ENCODE measurements at places on chromosomes 2 and 18. TPM values are rescaled to one million over a fixed set of nuclear protein-coding genes. Genes with fewer than 3 reads are reported as not detected.
A peak's percentile ranks its signal among the peaks of the same experiment; 100 is the strongest.

GRCh38 chr2:239226677-239227581 is 173.9 kb downstream of the HDAC4 start:
- no peak overlapping the region for H3K4me3 ChIP-seq
- H3K36me3 ChIP-seq: no peaks in the 10 kb centered on the region
- DNase-seq: no peak
- no peak overlapping the region for H3K27ac ChIP-seq

GRCh38 chr2:109271920-109272319 is 142.9 kb downstream of the SH3RF3 start:
- peaks cover 17% of the 10 kb centered on the region for H3K4me1 ChIP-seq
- DNase-seq: no peak
- no peak overlapping the region for H3K4me3 ChIP-seq
- H3K27ac ChIP-seq: no peak overlapping the region
- no peaks in the 10 kb centered on the region for H3K36me3 ChIP-seq
- H3K27me3 ChIP-seq: no peaks in the 10 kb centered on the region

- H3K27me3 ChIP-seq: no peaks in the 10 kb centered on the region
- H3K4me1 ChIP-seq: peaks cover 48% of the 10 kb centered on the region
- peak overlapping the region; percentile 75 for H3K27ac ChIP-seq
- DNase-seq: no peak
- no peaks in the 10 kb centered on the region for H3K36me3 ChIP-seq
- no peak overlapping the region for H3K4me3 ChIP-seq
These were observed 42.8 kb upstream of the GALR1 start for GRCh38 chr18:77206676-77207374.

DNA sequence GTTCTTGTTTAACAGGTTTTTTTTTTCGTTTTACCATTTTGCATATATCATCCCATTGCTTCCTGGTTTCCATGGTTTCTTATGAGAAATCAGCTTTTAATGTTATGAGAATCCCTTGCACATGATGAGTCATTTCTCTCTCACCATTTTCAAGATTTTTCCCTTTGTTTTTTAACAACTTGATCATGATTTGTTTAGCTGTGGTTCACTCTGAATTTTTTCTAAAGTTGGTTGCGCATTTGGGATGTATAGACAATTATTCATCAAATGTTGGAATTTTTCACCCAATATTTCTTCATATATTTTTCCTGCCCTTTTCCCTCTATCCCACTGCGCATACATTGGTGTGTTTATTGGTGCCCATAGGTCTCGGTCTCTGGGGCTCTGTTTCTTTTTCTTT is 42.4 kb upstream of the BIN1 start:
- H3K4me3 ChIP-seq: no peak overlapping the region
- no peaks in the 10 kb centered on the region for H3K27me3 ChIP-seq
- no peaks in the 10 kb centered on the region for H3K4me1 ChIP-seq
- no peaks in the 10 kb centered on the region for H3K36me3 ChIP-seq

DNA sequence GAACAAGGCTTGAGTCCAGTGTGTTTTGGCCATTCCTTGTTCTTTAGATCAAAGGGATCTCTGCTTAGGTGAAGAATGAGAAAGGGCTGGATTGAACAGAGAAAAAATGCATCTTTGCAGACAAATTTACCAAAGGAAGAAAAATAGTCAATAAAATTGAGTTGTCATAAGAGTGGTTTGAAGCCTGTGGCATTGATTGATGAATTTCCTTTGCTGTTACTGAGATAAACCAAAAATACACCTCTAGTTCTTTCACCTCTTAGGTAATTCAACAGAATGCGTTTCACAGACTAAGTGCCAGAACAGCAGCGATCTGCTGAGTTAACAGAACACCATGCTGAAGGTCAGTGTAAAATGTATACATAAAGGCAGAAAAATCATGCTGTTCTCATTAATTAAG is 96.8 kb downstream of the SPHKAP start:
- H3K4me3 ChIP-seq: no peak overlapping the region
- H3K27me3 ChIP-seq: no peaks in the 10 kb centered on the region
- no peaks in the 10 kb centered on the region for H3K36me3 ChIP-seq
- no peak overlapping the region for H3K27ac ChIP-seq
- DNase-seq: no peak

- no peaks in the 10 kb centered on the region for H3K36me3 ChIP-seq
- DNase-seq: peak; percentile 23
- no peak overlapping the region for H3K4me3 ChIP-seq
- no peaks in the 10 kb centered on the region for H3K4me1 ChIP-seq
These were observed 7.4 kb upstream of the DUSP19 start for GRCh38 chr2:183070942-183071844.

- DNase-seq: no peak
- no peaks in the 10 kb centered on the region for H3K27me3 ChIP-seq
- no peaks in the 10 kb centered on the region for H3K4me1 ChIP-seq
- no peak overlapping the region for H3K27ac ChIP-seq
- H3K36me3 ChIP-seq: no peaks in the 10 kb centered on the region
These were observed 128.4 kb downstream of the INO80D start for GRCh38 chr2:205957452-205958154.

- no peaks in the 10 kb centered on the region for H3K36me3 ChIP-seq
- H3K27ac ChIP-seq: no peak overlapping the region
- H3K4me1 ChIP-seq: no peaks in the 10 kb centered on the region
- H3K4me3 ChIP-seq: no peak overlapping the region
These were observed 32.4 kb upstream of the YWHAQ start for GRCh38 chr2:9663008-9663879.

GRCh38 chr2:143607231-143608062 is 478.2 kb downstream of the ARHGAP15 start:
- no peak overlapping the region for H3K4me3 ChIP-seq
- H3K27ac ChIP-seq: no peak overlapping the region
- no peaks in the 10 kb centered on the region for H3K4me1 ChIP-seq
- no peaks in the 10 kb centered on the region for H3K27me3 ChIP-seq
- no peaks in the 10 kb centered on the region for H3K36me3 ChIP-seq

DNA sequence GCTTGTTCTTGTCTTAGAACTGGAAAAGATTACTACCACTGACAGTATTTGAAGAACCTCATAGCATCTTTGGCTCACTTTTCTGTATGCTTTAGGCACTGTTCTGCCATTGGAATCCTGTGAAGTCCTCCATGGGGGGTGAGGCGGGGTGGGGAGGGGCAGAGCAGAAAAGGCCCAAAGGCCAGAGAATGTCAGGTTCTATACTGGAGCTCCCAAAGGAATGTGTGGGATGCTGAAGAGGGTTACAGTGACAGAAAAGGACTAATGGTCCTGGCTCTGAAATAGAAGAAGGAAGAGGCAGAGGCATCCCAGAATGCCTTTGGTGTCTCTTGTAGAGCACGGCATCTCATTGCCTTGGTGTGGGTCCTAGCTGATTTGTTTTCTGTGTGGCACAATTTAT is 141.9 kb downstream of the HAUS1 start:
- peaks cover 9% of the 10 kb centered on the region for H3K4me1 ChIP-seq
- no peak overlapping the region for H3K27ac ChIP-seq
- H3K4me3 ChIP-seq: no peak overlapping the region
- no peaks in the 10 kb centered on the region for H3K36me3 ChIP-seq
- DNase-seq: no peak

GRCh38 chr2:172736424-172737174 is 954 bp downstream of the RAPGEF4 start:
- H3K27ac ChIP-seq: no peak overlapping the region
- H3K27me3 ChIP-seq: no peaks in the 10 kb centered on the region
- H3K4me3 ChIP-seq: peak overlapping the region; percentile 52
- DNase-seq: peak; percentile 4

GRCh38 chr2:196257086-196257485 is 85.7 kb upstream of the STK17B start:
- H3K4me1 ChIP-seq: no peaks in the 10 kb centered on the region
- H3K36me3 ChIP-seq: no peaks in the 10 kb centered on the region
- H3K4me3 ChIP-seq: no peak overlapping the region

DNA sequence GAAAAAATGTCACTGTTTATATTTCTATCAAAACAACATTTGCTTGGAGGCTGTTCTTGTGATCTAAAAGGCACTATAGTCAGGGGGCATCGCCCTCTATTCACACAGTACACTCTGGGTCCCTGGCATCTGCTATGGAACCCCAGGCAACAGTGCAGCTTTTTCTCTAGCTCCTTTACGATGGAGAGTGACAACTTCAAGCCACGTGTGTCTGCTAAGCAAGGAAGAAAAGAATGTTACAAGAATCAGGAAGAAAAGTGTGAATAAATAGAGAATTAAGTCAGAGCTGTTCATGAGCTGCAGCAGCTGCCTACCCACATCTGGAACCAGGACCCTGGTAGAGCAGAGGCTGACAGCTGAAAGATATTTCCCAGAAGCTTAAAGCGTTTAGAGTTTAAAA is 11.2 kb downstream of the RND3 start:
- H3K27me3 ChIP-seq: no peaks in the 10 kb centered on the region
- H3K4me1 ChIP-seq: peaks cover 34% of the 10 kb centered on the region
- H3K36me3 ChIP-seq: no peaks in the 10 kb centered on the region
- no peak overlapping the region for H3K4me3 ChIP-seq
- H3K27ac ChIP-seq: peak overlapping the region; percentile 24

- DNase-seq: no peak
- H3K4me3 ChIP-seq: no peak overlapping the region
- no peak overlapping the region for H3K27ac ChIP-seq
- H3K27me3 ChIP-seq: no peaks in the 10 kb centered on the region
These were observed 63.6 kb downstream of the CELF4 start for GRCh38 chr18:37502036-37502435.

DNA sequence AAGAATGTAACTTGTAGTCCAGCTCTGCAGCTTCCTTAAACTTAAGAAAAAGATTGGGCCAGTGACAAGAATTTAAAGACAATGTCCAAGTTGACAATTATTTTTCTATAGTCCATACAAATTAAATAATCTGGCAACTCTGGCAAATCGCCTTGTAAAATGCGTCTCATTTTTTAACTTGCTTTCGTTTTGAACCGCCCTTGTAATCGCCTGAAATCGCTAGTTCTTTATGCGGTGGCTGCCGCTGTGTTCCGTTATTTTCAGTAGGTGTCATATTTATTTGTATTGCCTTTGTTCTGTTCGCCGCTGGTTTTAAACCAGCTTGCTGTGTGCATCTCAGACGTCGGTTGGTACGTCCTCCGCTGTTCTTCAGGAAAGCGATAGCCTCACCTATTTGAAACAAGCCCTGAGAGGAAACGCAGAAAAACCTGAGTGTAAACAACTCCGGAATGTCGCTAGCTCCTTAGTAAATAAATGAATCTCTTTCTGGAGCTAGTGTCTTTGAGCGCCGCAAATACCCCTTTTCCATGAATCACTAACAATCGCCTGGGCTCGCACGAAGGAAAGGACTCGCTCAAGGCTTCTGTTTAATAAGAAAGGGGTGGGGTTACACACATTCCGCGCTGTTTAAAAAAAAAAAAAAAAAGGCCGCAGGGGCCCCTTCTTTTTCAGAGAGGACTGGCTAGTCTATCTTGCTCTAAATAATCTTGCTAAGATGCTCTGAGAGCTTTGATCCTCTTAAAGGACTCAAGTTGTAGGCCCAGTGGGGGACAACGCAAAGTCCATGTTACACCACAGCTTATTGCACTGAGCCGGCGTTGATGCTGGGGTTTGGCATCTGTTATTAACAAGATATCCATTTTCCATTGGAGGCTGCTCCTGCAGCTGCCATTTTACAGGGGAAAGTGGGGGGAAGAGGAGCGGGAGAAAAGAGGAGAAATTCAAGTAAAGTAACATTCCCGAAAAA is 3.0 kb downstream of the HOXD8 start:
- peaks cover 5% of the 10 kb centered on the region for H3K4me1 ChIP-seq
- H3K27me3 ChIP-seq: peaks cover 74% of the 10 kb centered on the region
- H3K4me3 ChIP-seq: no peak overlapping the region
- DNase-seq: no peak
- no peaks in the 10 kb centered on the region for H3K36me3 ChIP-seq
- peak overlapping the region; percentile 6 for H3K27ac ChIP-seq

GRCh38 chr2:203871371-203871983 is 3.9 kb downstream of the CTLA4 start:
- no peaks in the 10 kb centered on the region for H3K4me1 ChIP-seq
- H3K27ac ChIP-seq: no peak overlapping the region
- DNase-seq: no peak
- no peaks in the 10 kb centered on the region for H3K27me3 ChIP-seq
- H3K36me3 ChIP-seq: no peaks in the 10 kb centered on the region
- no peak overlapping the region for H3K4me3 ChIP-seq

DNA sequence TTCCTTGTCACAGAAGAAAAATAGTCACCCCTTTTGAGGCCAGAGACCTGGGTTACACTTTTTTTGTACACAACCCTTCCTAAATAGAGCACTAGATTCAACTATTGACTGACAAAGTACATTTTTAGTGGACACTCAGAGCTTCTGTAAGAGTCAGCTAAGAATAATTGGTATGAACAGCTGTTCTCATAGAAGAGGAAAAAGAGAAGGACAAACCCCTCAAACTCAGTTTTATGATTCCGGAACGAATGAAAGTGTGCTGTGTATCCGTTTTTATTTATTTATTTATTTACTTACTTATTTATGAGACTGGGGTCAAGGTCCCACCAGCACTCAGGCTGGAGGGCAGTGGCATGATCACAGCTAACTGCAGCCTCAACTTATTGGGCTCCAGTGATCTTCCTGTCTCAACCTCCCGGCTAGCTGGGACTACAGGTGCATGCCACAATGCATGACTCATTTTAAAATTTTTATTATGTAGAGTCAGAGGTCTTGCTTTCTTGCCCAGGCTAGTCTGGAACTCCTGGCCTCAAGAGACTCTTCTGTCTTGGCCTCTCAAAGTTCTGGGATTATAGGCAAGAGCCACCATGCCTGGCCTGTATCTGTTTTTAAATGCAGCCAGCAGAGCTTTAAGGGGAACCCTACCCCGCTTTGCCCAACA is 36.0 kb upstream of the FZD5 start:
- DNase-seq: no peak
- peaks cover 13% of the 10 kb centered on the region for H3K4me1 ChIP-seq
- no peaks in the 10 kb centered on the region for H3K27me3 ChIP-seq
- no peak overlapping the region for H3K4me3 ChIP-seq
- H3K27ac ChIP-seq: no peak overlapping the region

DNA sequence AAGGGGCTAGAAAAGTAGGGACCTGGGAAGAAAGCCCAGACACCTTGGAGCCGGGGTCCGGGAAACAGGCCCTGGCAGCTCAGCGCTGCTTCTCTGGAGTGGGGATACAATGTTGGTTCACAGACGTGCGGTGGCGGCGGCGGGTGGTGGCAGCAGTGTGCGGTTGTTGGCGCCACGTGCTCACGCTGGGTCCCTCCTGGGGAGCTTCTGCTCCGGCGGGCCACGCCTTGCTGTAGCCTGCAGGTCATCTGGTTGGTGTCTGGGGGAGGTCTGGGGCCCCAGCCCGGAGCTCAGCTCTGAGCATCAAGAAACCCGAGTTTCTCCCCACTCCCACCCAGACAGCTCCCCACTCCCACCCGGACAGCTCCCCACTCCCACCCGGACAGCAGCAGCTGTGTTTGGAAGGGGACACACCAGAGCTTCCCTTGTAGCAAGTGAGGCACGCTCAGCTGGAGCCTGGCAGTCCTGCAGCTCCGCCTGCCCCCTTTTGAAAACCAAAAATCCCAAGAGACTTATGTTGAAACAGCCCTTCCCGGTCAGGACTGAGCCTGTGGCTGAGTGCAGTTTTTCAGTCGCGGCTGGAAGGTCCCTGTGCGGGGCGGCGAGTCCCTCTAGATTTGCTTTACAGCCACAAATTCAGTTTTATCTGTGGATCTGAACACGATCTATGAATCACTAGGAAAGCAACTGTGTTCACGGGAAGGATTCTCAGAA is 46.9 kb downstream of the NFATC1 start:
- no peaks in the 10 kb centered on the region for H3K36me3 ChIP-seq
- DNase-seq: no peak
- H3K4me3 ChIP-seq: no peak overlapping the region
- no peaks in the 10 kb centered on the region for H3K27me3 ChIP-seq
- peaks cover 6% of the 10 kb centered on the region for H3K4me1 ChIP-seq
- no peak overlapping the region for H3K27ac ChIP-seq

The COL5A2 gene
- total RNA-seq: 18.7 TPM

The NBEAL1 gene
- total RNA-seq: 69.2 TPM

The MYCN gene
- total RNA-seq: 13.3 TPM

The SDC1 gene
- total RNA-seq: 21.9 TPM

The FBXO36 gene
- 17.9 TPM for total RNA-seq
